GM06990 (cell line): ENCODE measurements at places on chromosomes 13 and 19.

DNA sequence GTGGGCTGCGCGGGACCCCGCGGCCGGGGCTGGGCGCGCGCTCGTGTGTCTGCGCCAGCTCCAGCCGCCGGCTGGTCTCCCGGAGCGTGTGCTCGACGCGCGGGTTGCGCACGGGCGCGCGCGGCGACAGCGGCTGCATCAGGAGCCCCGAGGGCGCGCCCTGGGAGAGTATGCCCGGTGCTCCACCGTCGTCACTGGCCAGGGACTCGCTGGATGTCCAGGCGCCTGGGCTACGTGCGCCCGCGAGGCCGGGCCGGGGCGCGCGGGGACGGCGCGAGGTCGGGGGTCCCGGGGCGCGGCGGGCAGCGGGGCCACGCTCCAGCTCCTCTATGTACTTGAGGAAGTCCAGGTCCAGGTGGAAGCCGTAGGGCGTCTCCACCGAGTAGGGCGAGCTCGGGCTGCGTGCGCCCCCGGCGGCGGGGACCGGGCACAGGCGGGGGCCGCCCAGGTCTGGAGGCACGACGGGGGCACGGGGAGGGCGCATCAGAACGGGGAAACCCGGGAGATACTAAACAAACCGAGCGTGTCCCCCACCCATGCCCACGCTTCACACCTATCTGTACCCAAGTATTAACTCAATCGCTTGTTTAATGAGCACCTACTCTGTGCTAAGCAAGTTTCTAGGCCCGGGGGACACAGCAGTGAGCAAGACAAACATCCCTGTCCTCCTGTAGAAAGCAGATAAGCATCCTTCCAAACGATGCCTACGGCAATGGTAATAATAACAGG is 7.6 kb downstream of the KANK3 start:
- peak; percentile 68 for DNase-seq

- DNase-seq, result no peak
These were observed 768 bp upstream of the SLC44A2 start for GRCh38 chr19:10624585-10624984.

DNA sequence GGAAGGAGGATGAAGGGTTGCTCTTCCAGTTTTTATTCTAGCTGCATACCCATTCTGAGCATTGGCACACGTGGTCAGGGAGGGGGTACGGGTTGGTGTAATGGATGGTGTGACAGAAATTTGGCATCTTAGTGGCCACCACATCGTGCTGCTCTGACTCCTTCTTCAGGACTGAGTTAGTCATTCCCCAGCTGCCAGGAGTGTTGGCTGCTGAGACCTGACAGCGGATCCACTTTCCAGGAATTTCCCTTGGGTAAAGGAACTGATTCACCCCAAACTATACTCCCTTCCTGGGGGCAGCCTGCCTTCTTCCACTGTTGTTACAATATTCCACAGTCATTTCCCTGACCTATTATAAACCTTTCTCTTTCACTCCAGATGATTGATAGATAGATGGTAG is 595.5 kb upstream of the KLHL1 start:
- DNase-seq, result no peak

- no peak for DNase-seq
These were observed 20.9 kb downstream of the KLHL26 start for GRCh38 chr19:18657590-18658365.
